ENCODE measurements at places on chromosomes 12 and 14. TPM values are rescaled to one million over a fixed set of nuclear protein-coding genes. Genes with fewer than 3 reads are reported as not detected.

BEGAIN gene
- not detected for total RNA-seq

CACNA1C gene
- not detected for total RNA-seq

DLGAP5 gene
- 57.8 TPM for total RNA-seq

KCNA1 gene
- not detected for total RNA-seq

RPL6 gene
- total RNA-seq, result 685 TPM

OTOGL gene
- 1.4 TPM for total RNA-seq

GPR132 gene
- total RNA-seq, result not detected

DDN gene
- total RNA-seq, result 0.09 TPM

SYCP3 gene
- 0.09 TPM for total RNA-seq
